ENCODE measurements at places on chromosomes 7 and 10.

GRCh38 chr7:29914180-29914579 is 75.4 kb downstream of the SCRN1 start:
- DNase-seq, result no peak

DNA sequence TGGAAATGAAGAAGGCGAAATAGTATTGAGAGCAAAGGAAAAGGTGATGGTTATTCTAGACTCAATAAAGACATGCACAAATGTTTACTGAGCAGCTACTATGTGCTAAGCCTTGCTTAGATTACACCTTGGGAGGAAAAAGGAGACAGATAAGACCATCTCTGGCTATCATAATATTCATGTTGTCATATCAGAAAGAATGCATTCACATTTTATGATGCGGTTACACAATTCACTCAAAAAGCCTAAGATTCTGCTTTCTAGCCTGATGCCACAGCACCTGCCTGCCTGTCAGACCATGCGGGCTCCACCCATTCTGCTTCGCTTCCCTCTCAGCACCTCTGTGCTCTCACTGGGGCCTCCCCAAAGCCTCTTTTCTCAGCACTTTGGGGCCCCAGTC is 100.9 kb downstream of the JCAD start:
- no peak for DNase-seq

DNA sequence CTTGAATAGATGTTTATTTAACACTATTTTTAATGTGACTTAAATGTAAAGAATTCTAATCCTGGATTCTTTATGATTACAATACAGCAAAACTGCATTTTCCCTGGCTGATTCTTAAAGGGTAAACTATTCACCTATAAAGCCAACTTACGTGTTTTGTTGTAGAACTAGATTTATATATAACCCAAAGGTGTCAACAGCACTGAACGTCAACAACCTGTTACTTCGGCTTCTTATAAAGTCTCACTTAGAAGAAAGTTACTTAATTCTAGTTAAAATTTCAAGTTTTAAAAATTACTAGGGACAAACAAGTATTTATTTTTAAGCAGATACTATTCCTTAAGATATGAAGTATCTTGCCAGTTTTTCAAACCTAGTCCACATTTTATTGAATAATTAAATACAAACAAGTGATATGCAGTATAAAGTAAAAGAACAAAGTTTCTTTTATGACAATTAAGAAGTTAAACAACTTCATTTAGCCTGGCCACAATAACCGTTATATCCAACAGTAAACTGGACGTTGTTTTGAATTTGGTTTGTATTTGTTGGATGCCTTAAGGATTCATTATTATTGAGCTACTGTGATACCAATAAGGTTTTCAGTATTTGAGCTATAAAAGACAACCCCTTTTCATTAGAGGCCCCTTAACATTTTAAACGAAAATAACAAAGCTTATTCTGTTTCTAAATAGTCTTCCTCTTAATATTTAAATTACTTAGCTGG is 83.1 kb downstream of the SNX10 start:
- DNase-seq, result no peak

DNA sequence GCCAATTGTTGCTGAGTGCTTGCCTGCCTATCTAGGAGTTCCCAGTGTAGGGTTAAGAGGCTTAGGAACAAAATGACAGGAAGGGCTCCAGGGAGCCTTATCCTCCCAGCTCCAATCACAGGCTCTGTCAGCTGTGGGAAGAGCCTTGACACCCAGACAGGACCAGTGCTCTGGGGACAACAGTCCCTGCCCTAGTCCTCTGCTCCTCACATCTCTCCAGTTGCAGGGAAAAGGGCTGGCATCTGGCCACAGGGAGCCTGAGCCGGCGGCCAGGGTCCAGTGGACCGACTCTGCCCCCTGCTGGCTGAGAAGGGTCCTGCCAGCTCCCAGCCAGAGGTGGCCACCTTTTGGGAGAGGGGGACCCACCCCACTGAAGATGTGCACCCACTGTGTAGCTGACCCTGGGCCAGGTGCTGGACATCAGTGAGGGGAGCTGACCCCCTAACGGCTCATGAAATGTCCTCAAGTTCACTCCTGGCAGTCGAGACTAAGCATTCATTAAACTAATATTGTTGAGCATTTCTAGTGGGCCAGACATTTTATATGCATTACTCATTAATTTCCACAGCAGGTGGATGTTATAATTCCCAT is 17.6 kb downstream of the DNAJB12 start:
- DNase-seq, result no peak

DNA sequence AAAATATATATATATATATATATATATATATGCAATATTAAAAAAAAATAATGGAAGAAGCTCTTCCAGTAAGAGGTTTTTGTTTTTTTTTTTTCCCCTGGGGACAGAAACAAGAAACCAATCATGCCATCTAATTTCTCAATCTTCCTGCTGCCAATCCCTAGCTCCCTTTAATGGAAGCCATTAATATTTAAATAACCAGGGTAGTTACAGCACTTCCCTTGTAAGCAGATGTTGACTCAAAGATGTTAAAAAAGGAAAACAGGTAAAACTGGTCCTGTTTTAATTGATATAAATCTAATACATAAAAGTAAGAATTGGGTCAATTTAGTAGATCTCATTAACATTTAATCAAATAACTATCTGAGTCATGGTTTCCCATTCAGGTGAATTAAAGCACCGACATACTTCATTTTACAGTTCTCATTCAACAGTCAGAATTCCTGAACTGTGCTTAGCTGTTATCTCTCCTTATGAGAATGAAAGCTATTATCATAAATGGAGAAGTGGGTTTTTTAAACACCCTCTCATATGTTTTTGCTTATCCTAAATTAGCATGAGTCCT is 22.6 kb downstream of the CPVL start:
- DNase-seq, result no peak

- no peak for DNase-seq
These were observed 897.2 kb downstream of the CNTNAP2 start for GRCh38 chr7:147013825-147014224.

- no peak for DNase-seq
These were observed 133.6 kb downstream of the BMPER start for GRCh38 chr7:34038816-34039470.

GRCh38 chr10:133378251-133379096 is 588 bp upstream of the PAOX start:
- no peak for DNase-seq

DNA sequence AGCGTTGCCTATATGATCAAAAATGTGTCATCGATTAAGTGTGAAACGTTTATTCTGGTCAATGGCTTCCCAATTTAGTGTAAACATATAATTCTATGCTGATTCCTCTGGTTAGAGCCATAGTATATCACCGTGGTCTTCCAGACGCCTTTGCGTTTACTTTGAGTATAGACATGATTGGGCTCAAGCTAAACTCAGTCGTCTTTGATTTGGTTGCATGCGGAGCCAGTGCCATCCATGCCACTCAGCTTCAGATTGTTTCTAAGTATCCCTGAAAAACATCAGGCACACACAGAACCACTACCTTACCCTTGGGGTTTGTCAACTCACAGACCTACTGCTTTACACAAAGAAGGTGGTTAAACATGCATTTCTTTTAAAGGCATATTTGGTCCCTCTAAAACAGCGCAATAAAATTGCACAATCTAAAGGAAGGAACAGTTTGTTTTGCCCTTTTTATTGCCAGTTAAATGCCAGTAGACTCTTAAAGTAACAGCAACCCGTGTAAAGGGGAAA is 273.6 kb upstream of the KLF6 start:
- no peak for DNase-seq

- DNase-seq, result no peak
These were observed 182.8 kb upstream of the DGKB start for GRCh38 chr7:15085366-15085765.

DNA sequence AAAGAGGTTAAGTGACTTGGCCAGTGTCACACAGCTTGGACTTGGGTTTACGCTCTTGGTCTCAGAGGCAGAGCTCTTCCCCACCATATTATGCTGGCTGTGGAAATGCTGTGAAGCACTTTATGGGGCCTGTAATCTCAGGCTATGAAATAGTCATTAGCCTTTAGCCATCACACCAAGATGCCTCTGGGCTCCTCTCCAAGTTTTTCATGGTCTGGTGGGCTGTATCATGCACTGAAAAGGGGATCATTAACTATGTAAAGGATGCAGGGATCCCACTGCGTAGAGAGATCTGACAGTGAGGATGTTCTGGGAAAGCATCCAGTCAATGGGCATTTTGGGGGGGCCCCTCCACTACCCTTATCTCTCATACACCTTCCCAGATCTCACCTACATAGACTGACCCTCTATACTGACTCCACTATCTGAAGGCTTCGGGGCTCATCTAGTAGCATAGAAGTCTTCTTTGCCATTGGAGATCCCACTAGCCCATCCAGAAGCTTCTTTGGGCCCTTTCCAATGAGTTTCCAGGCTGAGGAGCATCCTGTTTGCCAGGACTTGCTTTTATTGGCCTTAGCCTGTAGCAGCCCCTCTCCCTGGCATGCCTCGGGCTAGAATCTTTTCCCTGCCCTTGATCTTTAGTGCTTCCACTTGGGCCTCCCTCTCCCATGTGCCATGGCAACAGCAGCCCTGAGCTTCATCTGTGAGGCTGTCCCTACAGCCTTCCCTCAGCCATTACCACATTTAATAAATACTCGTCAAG is 19.6 kb downstream of the FRMPD2 start:
- DNase-seq, result no peak

GRCh38 chr7:584122-584465 is 64.4 kb upstream of the PDGFA start:
- DNase-seq, result no peak

- DNase-seq, result no peak
These were observed 18.5 kb downstream of the ITGB1 start for GRCh38 chr10:32939296-32940111.

DNA sequence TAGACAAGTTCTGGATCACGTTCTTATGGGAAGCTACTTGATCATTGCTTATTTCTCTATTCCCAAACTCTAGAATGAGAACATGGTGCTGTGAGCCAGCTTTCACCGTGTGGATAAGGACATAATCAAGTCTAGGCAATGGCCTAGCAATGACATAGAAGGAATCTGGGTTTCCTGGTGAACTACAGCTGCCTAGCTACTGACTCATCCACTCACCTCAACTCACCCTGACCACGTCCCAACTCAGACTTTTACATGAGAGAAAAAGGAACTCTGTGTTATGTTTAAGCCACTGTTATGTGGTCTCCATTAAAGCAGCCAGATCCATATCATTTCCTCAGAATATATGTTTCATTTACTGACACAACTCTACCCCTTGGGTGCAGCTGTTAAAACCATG is 18.8 kb upstream of the MET start:
- DNase-seq, result no peak

Measured in NCI-H187 (cell line).